NCI-H226 (cell line): ENCODE measurements at places on chromosomes 3 and 15.

DNA sequence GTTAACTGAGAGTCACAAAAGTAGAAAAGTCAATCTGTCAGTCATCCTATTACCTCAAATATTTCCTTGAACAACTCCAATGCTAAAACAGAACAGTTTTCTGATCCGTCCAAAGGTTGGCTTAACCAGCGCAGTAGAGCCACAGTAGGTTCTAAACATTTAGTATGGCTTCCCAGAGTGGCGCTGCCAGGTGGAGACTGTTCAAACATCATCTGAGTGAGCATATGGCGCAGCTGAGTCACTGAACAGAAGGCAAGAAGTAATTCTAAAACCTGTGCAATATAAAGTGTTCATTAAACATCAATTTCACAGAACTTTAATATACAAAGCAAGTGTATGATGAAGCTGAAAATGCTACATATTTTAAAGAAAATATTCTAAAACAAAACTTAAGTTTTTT lies 19.9 kb downstream of the CIP2A start:
- DNase-seq, result no peak

DNA sequence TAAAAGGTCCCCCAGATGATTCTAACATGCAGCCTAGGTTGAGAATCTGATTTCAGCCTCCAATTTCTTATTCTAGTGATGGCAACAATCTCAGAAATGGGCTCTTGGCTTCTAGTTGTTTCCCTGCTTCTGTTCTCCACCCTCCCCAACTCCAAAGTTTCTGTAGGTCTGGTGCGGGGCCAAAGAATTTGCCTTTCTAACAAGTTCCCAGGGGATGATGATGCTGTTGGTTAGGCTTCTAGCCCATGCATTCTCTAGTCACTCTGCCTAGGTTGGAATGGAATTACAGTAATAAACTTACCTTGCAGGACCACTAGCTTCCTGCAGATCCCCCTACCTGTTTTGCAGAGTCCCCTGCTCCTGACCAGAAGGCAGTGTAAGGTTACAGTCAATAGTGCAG lies 103.2 kb upstream of the PPP2R3A start:
- DNase-seq, result no peak

DNA sequence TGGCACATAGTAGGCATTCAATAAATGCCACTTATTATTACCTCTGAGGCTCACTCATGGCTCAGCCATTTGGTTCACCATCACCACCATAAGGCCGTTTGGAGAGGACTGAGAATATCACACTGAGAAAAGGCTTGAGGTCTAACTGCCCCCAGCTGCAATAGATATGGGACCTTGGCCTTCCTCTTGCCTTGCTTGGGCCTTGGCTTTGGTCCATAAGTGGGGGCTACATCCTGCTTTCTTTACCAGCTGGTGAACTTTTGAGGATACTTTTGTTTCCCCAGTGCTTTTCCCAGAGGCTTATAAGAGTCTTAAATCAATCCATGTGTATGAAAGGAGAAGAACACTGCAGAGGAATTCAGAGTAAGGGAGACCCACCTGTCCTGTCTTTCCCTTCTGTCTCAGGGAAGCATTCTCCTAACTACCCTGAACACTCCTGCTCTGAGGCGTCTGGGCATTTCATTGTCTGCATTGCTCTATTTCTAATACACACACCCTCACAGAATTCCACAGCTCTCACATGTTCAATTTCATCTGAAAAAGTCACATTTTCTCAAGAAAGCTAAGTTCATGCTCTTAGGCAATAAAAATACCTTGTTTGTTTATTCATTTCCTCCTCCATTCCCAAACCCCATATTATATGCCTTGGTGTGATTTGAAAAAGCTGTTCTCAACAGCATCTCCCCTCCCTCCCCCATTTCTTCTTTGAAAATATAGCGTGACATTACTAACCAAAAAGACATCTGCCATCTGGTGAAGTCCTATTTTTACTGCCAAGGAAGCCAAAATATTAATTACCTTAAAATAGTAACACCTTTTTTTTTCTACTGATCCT lies 22.5 kb upstream of the KCNMB2 start:
- no peak for DNase-seq

- no peak for DNase-seq
Observed at GRCh38 chr15:29410338-29410737, 140.7 kb upstream of the NSMCE3 start.

DNA sequence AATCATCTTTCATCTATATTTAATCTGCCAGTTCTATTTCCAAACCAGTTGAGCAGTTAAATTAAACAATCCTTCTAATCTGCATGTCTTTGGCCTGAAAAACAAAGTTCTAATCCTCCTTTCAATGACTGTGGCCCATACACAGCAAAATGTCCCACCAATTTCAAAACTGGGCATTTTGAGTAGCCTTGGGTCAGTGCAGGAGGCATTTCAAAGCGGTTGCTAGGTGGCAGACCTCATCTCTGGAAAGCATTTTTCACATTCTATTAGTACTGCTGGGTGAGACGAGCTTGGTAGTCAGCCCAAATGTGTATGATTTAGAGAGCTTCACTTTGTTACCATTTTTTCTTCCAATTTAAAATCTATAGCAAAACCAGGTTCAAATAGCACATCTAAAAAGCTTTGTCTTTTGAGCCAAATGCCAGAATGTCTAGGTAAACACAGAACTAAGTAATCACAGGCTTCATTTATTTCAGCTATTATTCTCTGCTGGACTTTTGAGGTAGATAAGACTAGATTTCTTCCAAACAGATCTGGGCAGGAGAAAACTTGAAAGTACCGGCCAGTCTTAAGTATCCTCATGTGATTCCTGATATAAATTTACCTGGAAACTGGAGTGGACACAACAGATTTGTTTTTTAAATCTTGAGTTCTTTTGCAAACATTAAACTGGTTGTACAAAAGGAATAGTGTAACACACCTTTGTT lies 8.9 kb upstream of the ARHGEF26 start:
- no peak for DNase-seq

- DNase-seq, result no peak
Observed at GRCh38 chr3:107882881-107883280, 207.9 kb downstream of the CD47 start.

DNA sequence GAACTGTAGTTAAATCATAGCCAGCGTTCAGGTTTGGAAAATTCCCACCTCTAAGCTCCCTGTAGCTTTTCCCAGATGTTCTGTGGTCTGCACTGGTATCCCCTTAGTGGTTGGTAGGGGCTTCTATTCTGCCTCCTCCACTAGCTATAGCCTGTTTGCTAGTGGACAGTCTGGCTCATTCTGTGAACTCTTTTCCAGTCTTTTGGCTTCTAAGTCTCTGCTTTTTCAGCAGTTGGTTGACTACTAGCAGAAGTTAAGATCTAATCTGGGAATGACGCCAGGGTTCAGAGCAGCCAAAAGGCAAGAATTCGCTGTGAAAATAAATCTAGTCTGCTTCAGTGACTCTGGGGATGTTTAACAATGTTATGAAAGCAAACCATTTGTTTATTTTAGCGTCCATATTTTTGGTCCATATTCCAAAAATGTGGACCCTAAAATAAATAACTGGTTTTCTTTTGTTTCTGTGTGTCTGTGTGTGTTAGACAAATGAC lies 73.7 kb upstream of the WDR72 start:
- peak; percentile 89 for DNase-seq

DNA sequence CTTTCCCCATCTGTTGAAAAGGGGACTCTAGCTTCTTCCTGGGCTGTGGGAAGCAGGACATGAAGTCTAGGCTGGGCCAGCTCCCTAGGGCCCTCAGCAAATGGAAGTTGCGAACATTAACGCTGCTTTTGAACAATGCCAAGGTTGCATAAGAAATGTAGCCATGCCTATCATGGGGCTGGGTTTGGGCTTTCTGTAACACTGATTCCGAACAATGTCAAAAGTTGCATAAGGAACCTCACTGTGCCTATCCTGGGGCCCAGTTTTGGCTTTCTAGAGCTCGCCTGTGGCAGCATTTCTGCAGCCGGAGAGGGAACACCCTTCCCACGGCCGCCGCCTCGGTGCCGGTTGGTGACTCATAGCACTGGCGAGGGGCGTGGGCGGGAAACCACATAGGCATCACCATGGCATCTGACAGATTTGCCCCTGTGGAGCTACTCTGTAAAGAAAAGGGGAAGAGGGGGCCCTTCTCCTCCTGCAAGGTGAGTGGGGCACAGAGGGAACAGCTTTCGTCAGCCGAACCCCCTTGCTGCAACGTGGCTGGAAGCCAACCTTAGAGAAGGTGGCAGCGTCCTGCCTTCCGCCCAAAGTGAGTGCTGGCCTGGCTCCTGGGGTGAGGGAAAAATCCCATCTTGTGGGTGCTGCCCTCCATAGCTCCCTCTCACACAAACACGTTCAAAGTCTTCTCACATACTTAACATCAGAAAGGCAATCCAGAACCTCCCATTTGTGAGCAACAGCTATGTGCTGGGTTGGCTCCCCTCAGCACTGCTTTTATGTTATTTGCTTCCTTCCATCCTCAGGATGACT lies 46.6 kb upstream of the ATP2B2 start:
- peak; percentile 54 for DNase-seq

DNA sequence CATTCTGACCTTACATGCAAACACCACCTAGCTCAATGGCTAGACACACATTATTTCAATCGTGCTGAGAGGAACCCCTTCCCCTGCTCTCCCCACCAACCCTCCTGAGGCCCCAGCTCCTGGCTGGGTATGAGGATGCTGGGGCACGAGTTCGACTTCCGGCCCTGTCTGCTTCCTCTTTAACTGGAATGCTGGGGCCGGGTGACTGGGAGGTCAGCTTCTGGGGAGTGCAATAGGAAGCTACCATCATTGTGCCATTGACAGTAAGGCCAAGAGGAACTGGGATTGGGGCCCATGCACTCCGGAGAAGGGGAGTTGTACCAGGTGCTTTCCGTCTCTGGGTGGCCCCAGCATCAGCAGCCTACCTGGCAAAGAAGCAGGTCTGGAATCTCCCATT lies 15.6 kb upstream of the TLE3 start:
- DNase-seq, result no peak

DNA sequence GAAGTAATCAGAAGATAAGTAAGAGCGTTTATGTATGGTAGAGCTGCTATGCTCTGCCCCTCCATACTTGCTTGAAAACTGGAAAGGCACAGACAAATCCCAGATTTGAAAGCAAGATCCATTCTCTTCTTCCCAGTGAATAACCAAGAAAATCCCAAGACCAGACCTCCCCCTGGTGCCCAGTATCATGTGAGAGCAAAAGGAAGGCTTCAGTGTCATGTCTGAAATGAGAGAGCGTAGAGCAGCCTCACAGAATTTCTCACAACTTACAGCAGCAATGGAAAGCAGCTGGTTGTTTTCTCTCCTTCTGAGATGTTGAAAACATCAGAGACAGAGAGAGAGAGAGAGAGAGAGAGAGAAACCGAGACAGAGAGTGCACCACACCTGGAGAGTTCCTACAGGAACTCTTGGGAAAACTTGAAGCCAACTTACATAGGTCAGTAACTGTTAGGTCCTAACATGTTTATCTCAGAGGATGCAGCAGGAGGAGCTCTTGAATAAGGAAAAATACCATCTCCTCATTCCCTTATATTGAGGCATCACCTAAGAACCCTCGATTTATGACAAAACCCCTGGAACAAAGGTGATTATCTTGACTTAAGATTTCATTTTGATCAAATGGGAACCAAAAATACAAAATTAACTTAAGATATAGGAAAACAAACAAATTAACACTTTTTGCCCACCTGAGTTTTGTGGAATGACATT lies 273.3 kb downstream of the NSUN3 start:
- DNase-seq, result peak; percentile 16

GRCh38 chr15:64503640-64504039 lies 43.3 kb downstream of the ZNF609 start:
- no peak for DNase-seq

- no peak for DNase-seq
Observed at GRCh38 chr3:55013145-55013925, 85.5 kb upstream of the LRTM1 start.

GRCh38 chr15:57708047-57708446 lies 1.5 kb downstream of the POLR2M start:
- DNase-seq, result no peak

DNA sequence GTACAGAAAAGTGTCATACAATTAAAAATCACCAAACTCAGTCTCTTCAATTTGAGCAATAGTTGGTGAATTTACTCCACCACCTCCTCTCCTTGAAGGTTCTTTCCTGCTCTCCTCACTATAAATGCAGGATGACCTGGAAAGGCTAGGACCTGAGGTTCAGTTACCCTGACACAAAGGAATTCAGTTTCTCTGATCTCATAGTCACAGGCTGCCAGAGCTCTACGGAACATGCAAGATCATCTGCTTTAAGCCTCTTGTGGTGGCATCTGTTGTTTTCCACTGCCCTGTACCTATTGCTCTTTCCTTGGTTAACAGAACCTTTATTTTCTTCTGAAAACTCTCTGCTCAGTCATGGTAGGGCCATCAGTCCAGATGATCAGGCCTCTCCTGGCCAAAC lies 4.9 kb upstream of the TP63 start:
- no peak for DNase-seq

- DNase-seq, result peak; percentile 43
Observed at GRCh38 chr3:157844800-157845565, 261.2 kb downstream of the SHOX2 start.

GRCh38 chr3:183144363-183144762 lies 18.2 kb downstream of the LAMP3 start:
- no peak for DNase-seq

GRCh38 chr3:72401005-72401545 lies 447.2 kb downstream of the SHQ1 start:
- DNase-seq, result no peak

DNA sequence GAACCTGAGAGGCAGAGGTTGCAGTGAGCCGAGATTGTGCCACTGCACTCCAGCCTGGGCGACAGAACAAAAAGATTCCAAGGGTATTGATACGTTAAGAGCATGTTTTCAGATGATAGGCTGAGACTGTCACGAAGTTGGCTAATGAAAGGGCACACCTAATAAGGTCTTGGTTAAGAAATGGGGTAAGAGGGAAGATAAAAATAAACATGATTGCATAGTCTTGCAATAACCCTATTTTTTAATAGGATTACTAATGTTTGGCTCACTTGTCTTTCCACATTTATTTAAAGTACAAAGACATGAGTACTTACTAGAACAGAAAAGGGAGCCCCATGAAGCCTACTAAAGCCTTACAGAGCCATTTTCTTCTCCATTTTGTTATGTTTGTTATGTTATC lies 109.0 kb downstream of the FRMD4B start:
- DNase-seq, result no peak

- DNase-seq, result no peak
Observed at GRCh38 chr3:72702997-72703396, 145.2 kb downstream of the SHQ1 start.

- no peak for DNase-seq
Observed at GRCh38 chr3:50658416-50658815, 16.3 kb upstream of the DOCK3 start.

- DNase-seq, result no peak
Observed at GRCh38 chr3:135131290-135131689, 336.2 kb downstream of the EPHB1 start.

- DNase-seq, result no peak
Observed at GRCh38 chr3:51389423-51390183, 1.5 kb upstream of the RBM15B start.

- no peak for DNase-seq
Observed at GRCh38 chr15:57503911-57504598, 87.6 kb upstream of the MYZAP start.

- DNase-seq, result peak; percentile 52
Observed at GRCh38 chr3:173502983-173503568, 105.5 kb downstream of the NLGN1 start.
